Kidney (tissue), 22 donors: ENCODE measurements at places on chromosomes 5 and 9. TPM values are rescaled to one million over a fixed set of nuclear protein-coding genes. Genes with fewer than 3 reads are reported as not detected.

CWC27 gene
- 17.3 TPM for total RNA-seq

GRCh38 chr5:168422431-168422830 is 63.8 kb upstream of the RARS1 start:
- H3K27ac ChIP-seq = no peak overlapping the region
- no peaks in the 10 kb centered on the region for H3K36me3 ChIP-seq
- no peak for DNase-seq
- no peaks in the 10 kb centered on the region for H3K4me1 ChIP-seq
- H3K27me3 ChIP-seq = no peaks in the 10 kb centered on the region

DNA sequence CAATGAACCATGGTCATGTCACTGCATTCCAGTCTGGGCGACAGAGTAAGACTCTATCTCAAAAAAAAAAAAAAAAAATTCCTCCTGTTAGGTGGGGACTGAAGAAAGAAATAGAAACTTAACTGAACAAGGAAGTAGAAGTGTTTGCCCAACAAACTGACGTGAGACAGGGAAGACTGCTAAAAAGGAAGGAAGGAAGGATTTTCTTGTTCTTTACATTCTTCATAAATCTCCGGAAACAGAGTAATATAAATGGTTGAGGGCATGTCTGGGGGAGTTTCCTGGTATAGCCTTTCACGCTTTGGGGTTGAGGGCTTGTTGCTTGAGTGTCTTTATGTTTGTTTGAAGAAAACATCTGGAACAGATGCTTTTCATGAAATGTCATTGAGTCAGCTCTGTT is 3.1 kb downstream of the TOR1B start:
- H3K4me3 ChIP-seq = no peak overlapping the region
- H3K36me3 ChIP-seq = peaks cover 3% of the 10 kb centered on the region
- H3K27me3 ChIP-seq = no peaks in the 10 kb centered on the region
- H3K27ac ChIP-seq = no peak overlapping the region

GRCh38 chr5:144691936-144692335 is 521.3 kb downstream of the KCTD16 start:
- H3K27me3 ChIP-seq = no peaks in the 10 kb centered on the region
- no peaks in the 10 kb centered on the region for H3K36me3 ChIP-seq
- H3K4me3 ChIP-seq = no peak overlapping the region
- no peak for DNase-seq
- no peaks in the 10 kb centered on the region for H3K4me1 ChIP-seq

RNF183 gene
- 3.6 TPM for total RNA-seq

GRCh38 chr9:4662989-4663792 is 1.1 kb downstream of the PLPP6 start:
- H3K4me1 ChIP-seq = peaks cover 3% of the 10 kb centered on the region
- H3K36me3 ChIP-seq = no peaks in the 10 kb centered on the region
- no peaks in the 10 kb centered on the region for H3K27me3 ChIP-seq
- DNase-seq = no peak
- H3K4me3 ChIP-seq = peak overlapping the region; percentile 84

BRD8 gene
- total RNA-seq = 54.5 TPM
